ENCODE measurements at places on chromosomes 11 and 22. TPM values are rescaled to one million over a fixed set of nuclear protein-coding genes. Genes with fewer than 3 reads are reported as not detected.

GRCh38 chr11:17572359-17572690 is 25.3 kb downstream of the OTOG start:
- peak; percentile 6 for DNase-seq

- DNase-seq = no peak
Observed at GRCh38 chr11:15930442-15931025, 425.8 kb downstream of the SOX6 start.

RFPL3 gene
- not detected for total RNA-seq

RPS13 gene
- 1,556 TPM for total RNA-seq

SHISA8 gene
- 0.61 TPM for total RNA-seq

Measured in OCI-LY7 (cell line).